ENCODE measurements at places on chromosomes 2 and 18. TPM values are rescaled to one million over a fixed set of nuclear protein-coding genes. Genes with fewer than 3 reads are reported as not detected.

GRCh38 chr2:85954590-85955458 lies 66.0 kb upstream of the ST3GAL5 start:
- DNase-seq = no peak

DNA sequence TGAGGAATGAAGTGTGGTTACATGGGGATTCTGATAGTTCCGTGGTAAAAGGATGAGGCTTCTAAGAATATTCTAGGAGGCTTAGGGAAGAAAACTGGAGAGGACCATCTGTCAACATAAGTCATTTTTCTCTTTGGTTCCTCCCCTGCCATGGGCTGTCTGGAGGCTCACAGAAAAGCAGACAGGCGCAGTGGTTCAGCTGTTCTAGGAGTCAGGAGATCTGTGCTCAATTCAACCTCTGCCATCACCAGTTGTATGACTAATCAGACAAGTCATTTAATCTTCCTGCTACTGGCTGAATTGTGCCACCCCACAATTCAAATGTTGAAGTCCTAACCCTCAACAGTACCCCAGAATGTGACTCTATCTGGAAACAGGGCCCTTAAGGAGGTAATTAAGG lies 36.4 kb downstream of the ADAM17 start:
- DNase-seq = peak; percentile 16

DNA sequence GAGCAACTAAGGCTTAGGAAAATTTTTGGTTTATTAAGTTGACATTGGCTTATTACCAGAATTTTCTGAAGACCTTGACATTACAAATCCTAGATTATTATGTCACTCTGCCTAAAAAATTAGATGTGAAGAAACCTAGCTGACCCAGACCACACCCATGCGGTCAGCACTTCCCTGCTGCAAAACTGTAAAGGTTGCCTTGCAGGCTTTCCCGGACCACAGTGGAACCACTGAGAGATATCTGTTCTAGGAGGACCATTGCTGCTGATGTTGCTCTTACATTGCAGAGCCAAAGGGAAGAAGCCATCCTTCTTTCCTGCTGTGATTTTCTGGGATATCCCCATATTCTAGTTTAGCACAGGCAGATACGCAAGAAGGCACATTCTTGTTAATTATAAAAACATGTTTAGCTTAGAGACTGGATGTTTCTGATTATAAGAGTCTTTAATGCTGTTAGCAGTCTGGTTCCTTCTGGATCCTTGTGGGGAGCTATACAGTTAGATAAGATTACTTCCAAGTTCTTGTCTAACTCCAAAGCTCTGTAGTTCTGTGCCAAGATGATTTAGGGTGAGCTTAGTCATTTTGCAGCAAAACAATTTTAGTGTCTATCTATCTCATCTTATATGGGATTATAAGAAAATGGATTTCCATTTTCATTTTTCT lies 70.2 kb downstream of the AOX1 start:
- no peak for DNase-seq

CAVIN2 gene
- total RNA-seq = 177 TPM

DNA sequence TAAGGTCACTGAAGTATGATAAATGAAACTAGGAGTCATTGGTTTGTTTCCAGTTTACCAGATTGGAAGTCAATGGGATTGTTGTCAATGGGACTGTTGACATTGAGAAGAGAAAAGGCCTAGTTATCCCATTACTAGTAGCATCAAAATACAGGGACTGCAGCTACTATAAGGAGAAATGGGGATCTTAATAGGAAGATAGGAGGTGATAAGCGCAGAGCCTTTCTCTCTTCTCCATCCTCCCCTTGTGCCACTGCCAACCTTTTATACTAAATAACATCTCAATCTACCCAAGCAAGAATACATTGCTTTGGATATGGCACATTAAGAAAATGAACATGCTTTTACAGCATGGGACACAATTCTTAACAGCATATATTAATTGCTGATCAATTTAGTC lies 10.5 kb upstream of the BBS5 start:
- DNase-seq = no peak

DNA sequence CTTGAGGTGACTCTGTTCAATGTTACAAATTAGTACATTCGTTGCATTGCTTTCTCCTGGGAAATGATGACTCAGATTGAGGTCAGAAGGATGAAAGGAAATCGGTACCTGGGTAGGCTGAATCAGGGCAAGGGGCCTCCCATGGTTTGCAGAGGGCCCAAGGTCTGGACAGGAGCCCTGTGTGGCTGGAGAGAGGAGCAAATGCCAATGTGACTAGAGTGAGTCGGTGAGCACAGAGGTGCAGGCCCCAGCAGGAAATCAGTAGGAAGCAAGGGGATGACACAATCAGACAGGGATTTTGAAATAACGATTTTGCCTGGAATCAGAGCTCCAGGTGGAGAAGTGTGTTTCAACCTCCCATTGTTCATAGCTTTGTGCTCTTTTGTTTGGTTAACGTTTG lies 118.9 kb downstream of the CCDC102B start:
- DNase-seq = peak; percentile 43

- no peak for DNase-seq
Measured at GRCh38 chr18:78965260-78965659, 14.4 kb upstream of the SALL3 start.

DNA sequence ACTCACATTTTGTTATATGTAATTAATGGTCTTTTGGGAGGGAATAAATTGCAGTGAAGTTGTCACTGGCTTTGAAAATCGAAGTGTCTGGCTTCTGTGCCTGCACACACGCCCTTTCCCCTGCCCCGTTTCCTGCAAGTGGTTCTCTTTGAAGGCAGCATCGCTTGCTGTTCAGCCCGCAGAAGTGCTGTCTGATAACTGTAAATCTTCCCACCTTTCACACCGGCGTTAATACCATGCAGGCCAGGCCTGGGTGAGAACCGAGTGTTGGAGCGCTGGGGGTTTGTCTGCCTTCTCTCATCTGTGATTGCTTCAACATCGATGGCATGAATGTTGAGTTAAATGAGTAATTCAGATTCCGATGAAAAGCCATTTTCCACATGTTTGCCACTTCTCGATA lies 37.9 kb upstream of the RPL31 start:
- no peak for DNase-seq

NETO1 gene
- total RNA-seq = 19.6 TPM

C18orf63 gene
- total RNA-seq = not detected
